ENCODE measurements at places on chromosomes 4 and X.
A peak's percentile ranks its signal among the peaks of the same experiment; 100 is the strongest.

DNA sequence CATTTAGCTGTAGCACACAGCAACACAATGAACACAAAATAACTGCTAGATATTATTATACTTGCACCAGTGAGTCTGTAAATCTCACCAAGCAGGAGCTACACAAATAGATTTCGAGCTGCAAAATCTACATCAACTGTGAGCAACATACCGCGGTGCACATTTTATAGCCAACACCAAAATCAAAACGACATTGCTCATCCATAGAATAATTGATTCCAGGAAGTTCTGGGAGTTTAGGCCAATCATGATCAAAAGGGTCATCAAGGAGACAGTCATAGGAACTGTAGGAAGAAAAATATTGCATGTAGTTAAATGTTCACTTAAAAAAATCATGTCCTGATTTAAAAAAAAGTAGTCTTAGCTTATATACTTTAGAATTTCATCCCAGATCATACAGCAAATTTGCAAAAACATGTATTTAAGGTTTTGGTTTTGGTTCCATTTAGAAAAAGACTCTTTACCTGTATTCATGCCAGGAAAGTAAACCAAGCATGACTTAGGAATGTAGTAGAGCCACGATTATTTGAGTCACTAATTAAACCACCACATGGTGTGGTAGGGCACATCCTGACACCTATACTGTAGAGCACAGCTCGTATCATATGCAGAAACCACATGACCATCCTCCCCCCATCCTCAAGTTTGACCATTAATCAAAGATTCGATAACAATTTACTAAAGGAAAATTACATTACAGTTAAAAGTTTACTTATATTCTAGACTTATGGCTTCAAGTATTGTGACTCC, 250.4 kb downstream of the ADAMTS3 start:
- DNase-seq: no peak

DNA sequence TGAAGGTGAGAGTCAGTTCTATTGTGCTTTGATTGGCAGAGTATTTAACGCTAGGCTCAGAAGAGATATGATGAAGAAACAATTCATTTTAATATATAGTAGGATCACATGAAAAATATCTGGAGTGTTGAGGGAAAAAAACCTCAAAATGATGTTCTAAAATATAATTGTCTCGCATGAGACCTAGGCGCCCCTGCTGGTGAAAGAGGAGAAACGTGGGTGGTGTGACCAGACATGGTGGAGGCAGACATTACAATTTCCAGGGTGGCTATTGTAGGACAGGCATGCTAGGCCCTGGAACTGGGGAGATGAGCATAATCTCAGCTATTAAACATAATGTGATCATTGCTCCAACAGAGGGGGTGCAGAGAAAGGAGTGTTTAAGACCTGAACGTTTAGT, 210.0 kb downstream of the HS3ST1 start:
- peak; percentile 5 for DNase-seq

GRCh38 chrX:39726771-39727170, 371.0 kb downstream of the BCOR start:
- DNase-seq: peak; percentile 45

- peak; percentile 28 for DNase-seq
Observed at GRCh38 chrX:110135618-110136017, 132.7 kb downstream of the TMEM164 start.

GRCh38 chrX:150211988-150212387, 151.1 kb upstream of the MAMLD1 start:
- DNase-seq: peak; percentile 60

GRCh38 chr4:98540803-98541202, 117.6 kb downstream of the TSPAN5 start:
- DNase-seq: no peak

GRCh38 chrX:43551590-43551989, 104.5 kb upstream of the MAOA start:
- no peak for DNase-seq

DNA sequence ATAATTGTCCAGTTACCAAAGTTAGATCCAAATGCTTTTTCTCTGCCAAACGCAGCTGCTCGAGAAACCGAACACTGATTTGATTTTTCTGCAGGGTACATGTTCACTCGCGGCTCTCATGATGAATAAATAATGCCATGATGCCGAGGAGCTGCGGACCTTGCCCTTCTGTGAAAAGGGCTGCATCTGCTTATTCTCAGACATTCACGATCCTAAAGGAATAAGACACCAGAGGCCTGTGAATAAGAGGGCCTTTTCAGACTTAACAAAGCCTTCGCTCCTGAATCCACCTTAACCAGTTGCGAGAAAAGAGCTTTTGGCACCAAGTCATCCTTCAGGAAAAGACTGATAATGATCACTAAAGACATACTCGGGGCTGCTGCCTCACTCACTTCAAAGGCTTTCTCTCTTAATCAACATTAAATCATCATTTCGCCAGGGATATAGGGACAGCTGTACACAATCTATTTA, 147.5 kb downstream of the FBXO8 start:
- DNase-seq: no peak

DNA sequence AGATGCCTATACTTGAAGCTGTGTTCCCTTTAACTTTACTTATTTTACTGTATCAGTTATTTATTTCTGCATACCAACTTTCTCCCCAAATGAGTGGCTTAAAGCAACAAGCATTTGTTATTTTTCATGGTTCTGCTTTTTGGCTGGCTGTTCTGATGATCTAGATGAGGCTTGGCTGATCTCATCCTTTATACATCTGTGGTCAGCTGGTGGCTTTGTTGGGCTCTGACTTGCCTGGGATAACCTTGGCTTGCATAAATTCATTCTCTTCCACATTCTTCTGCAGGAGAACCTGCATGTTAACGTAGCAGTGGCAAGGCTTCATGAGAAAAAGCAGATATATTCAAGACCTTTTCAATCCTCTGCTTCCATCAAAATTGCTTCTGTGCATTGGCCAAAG, 1317.6 kb downstream of the ADGRL3 start:
- no peak for DNase-seq

GRCh38 chr4:16259241-16259888, 33.1 kb upstream of the TAPT1 start:
- DNase-seq: no peak

- DNase-seq: no peak
Observed at GRCh38 chrX:143634309-143634662, 1.6 kb downstream of the SLITRK4 start.

DNA sequence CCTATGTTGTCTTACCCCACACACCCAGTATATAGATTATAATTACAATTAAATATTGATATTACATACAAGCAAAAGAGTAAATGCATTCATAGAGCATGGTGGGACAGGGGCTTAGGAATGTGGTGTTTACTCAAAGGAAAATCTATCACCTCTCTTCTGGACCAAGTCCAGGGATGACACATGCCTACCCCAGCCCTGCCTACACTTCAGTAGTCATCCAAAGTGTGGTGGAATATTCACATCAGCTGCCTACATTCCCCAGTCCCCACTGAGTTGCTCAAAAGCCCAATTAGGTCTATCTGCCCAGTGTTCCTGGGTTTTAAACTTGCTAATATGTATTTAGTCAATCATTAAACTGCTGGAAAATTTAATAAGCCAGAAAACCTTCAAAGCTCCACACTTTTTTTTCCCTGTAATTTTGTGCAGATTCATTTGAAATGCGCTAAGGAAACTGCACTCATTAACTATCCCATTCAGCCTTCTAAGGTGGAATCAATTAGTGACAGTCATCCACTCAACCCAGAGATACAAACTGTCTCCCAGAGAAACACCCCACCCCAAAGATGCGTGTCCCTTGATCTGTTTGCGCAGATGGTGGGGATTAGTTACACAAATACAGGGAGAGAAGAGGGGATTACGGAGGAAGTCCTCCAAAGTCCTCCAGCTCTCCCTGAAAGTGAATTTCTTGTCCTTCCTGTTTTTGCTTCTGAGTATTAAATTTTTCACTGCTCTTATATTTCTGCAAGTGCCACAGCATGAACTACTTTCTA, 91.7 kb upstream of the KDR start:
- peak; percentile 33 for DNase-seq

DNA sequence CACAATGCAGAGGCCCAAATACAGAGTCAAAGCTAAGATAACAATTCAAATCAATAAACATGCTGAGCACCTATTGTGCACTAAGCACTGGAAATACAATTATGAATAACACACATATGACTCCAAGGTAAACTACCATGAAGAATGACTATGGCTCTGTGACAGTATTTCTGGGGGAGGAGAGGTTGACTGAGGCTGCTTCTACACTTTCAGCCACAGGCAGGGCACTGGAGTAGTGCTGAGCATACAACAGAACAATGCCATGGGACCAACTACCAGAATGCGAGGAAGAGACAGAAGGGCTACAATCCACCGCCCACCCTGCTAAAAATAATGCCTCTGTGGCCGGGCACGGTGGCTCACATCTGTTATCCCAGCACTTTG, 13.7 kb downstream of the TEC start:
- DNase-seq: no peak

All from iris pigment epithelial cell (primary cell).